ENCODE measurements at places on chromosomes 6 and 20.

GRCh38 chr6:132443206-132443605 lies 41.9 kb upstream of the MOXD1 start:
- no peak for DNase-seq

DNA sequence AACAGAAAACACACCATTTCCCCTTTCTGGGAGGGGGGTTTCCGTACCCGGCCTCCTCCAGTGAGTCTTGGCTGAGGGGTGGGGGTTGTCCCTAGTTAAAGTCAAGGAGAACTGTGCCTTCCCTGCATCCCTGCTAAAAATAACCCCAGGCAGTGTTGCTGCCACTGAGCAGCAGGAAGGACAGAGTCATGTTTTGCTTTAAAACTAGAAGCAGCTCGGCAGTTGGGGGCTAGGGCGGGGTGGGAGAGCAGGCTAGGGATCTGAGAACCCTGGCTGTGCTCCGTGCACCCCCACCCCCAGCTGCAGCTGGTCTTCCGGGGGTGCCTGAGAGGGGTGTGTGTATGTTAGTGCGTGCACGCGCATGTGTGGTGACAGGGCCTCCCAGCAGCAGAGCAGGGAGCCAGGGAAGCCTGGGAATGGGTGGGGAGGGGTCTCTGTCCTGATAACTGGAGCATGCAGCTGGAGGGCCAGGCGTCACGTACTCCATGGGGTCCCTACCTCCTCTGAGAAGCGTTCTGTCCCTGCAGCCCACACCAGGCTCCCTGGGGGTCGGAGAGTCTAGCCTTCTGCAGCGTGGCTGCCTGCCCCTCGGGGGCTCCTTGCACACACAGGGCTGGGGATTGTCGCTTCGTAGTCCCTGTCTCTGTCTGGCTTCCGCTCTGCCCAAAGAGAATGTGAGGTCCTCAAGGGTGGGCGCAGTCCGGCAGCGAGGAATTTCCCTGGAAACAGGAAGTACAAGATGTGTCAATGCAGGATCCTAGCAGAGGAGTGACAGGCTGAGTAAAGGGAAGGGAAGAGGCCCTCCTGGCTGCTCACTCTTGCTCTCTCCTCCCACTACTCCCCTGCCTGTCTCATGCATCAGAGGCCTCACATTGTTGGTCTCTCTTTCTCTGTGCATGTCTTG lies 16.8 kb upstream of the ARMC12 start:
- peak; percentile 59 for DNase-seq

GRCh38 chr6:132820629-132821381 lies 6.4 kb downstream of the RPS12 start:
- no peak for DNase-seq

DNA sequence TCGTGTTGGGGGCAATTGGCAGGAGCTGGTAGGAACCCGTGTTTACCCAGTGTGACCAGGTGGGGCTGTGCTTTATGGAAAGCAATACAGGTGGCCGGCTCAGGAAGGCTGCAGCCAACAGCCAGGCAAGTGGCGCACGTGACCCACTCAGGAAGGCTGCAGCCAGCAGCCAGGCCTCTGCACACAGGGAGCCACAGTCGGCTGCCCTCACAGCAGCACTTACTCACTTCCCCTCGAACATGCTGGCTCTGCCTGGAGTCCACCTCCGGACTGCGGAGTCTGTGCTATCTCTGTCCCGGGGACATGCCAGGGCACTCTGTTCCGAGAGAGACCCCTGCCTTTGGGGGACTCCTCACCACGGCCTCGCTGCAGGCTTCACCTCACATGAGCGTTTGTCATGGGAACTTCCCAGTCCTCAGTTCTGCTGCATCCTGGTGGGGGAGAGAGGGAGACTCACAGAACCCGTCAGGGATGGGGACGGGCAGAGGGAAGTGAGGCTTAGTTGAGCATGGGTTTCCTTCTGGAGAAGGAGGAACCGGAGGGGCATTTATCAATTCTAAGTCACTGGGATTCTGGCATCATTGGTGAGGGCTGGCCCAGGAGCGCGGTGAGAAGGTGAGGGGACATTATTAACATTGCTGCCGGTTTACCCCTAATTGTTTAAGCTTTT lies 76.8 kb downstream of the TTLL2 start:
- DNase-seq = no peak

DNA sequence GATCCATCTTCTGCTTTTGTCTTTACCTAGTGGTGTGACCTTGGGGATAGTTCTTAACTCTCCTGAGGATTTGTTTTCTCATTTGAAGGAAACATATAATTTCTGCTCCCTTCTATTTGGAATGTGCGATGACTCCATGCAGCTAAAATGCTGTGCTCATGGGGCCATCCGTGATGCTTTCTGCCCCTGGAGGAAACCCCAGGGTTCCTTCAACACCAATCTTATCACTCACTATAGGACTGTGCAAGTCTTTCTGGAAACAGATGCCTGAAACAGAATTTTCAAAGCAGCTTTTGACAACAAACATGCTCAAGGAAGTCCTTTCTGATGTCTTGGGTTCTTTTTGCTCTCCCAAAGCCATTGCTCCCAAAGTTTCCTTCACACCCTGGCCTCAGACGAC lies 128.8 kb upstream of the GGTLC1 start:
- DNase-seq = no peak

DNA sequence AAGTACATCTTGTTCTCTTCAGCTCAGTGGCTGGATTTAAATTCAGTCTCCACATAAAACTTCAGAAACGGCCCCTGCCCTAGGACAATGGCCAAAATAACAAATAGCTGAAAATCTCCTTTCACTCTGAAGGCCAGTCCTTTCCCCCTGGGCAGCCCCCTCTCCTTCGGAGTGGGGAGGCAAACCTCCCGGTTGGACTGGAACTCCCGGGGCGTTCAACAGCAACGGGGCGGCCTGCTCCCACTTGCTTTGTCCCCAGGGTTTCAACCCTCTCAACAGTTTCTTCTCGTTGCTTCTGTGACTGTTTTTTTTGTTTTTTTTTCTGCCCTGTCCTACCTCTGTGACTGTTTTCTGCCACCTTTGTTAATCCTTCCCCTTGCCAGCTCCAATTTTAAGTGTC lies 102.6 kb upstream of the DUSP22 start:
- DNase-seq = no peak

Measured in stimulated activated CD4-positive, alpha-beta T cell treated with anti-CD3 and anti-CD28 coated beads, Interleukin-1b, Interleukin-23, amount 100 ng/mL, for 48 hours (primary cell).